ENCODE measurements at places on chromosomes 5 and 9.

GRCh38 chr5:4875942-4876341 is 264.2 kb upstream of the ADAMTS16 start:
- no peak for DNase-seq

DNA sequence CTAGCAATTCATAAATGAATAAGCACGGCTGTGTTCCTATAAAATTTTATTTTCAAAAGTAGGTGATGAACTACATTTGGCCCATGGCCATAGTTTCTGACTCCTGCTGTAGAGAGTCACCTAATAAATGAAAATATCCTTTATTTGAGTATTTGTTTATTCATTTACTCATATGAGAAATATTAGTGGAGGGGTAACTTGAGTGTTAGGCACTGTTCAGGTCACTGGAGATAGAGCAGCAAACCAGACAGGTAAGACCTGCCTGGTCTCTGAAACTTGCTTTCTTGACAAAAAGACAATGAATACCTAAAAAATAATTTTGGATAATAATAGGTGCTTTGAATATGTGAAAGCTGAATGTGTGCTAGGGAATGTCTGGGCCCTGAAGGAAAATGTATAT is 68.8 kb downstream of the YIPF5 start:
- DNase-seq, result no peak

GRCh38 chr5:565782-566440 is 41.7 kb upstream of the SLC9A3 start:
- no peak for DNase-seq

GRCh38 chr5:79235261-79235633 is 684 bp upstream of the JMY start:
- no peak for DNase-seq

DNA sequence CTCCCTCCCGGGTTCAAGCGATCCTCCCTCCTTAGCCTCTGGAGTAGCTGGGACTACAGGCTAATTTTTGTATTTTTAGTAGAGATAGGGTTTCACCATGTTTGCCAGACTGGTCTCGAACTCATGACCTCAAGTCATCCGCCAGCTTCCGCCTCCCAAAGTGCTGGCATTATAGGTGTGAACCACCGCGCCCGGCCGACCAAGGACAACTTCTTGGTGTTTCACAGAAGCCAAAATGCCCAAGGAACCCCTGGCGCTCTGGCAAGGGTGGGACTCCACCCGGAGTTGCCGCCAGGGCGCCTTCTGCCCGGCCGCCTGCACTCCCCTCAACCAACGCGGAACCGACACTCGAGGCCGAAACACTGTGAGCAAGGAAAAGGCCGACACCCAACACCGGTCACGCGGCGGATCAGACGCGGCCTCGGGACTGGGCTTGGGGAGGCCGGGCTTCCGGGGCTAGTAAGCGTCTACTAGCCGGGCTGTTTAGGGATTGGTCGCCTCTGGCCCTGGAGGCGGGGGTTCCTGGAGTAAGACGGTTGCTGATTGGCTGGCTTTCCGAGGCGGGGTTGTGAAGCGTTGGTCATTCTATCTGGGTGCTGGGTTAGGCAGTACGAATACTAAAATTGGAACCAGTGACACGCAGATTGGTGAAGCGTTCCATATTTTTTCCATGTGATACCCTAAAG is 7.7 kb upstream of the CFAP157 start:
- peak; percentile 97 for DNase-seq
